Activated CD4-positive, alpha-beta T cell treated with anti-CD3 and anti-CD28 coated beads, Interleukin-2, amount 50 U/mL, for 16 hours (primary cell): ENCODE measurements at places on chromosomes 4 and X.

- no peak for DNase-seq
Observed at GRCh38 chrX:140715787-140716186, 6.2 kb downstream of the LINC00632 start.

DNA sequence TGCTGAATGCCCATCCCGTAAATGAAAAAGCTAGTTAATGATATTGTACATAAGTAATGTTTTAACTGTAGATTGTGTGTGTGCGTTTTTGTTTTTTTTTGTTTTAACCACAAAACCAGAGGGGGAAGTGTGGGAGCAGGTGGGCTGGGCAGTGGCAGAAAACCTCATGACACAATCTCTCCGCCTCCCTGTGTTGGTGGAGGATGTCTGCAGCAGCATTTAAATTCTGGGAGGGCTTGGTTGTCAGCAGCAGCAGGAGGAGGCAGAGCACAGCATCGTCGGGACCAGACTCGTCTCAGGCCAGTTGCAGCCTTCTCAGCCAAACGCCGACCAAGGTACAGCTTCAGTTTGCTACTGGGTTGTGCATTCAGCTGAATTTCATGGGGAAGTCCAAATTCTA is at the start of gene SPP1:
SPP1 (plus strand) TSS at position 249 of the 400 bp plus-strand sequence. CDS start 1,182 bp downstream, outside the sequence.
- DNase-seq: peak; percentile 12

- DNase-seq: peak; percentile 70
Observed at GRCh38 chr4:107824350-107825071, at the start of gene SGMS2. SGMS2 (plus strand) TSS chr4:107824932; CDS start chr4:107895554, 70,622 bp downstream.

DNA sequence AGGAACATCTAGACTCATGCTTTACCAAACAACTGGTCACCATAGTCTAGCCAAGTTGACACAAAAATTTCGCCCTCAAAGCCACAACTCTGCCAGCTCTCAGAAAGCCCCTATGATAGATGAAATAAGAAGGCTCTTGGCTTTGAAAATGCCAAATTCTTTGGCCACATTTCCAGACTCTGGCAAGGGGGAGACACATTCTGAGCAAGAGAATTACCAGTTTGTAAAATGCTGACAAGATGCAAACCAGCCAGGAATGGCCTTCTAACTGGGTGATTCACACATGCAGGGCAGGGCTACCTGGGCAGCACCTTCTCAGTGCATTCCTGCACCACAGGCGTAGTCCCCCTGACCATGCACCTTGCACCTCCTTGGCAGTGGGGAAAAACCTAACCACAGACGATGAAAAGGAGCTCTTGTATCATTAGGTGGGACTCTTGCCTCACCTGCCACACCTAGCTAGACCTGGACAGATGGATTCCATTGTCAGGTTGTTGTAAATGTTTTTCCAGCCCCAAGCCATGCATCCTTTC is 77.4 kb upstream of the CPEB2 start:
- no peak for DNase-seq

DNA sequence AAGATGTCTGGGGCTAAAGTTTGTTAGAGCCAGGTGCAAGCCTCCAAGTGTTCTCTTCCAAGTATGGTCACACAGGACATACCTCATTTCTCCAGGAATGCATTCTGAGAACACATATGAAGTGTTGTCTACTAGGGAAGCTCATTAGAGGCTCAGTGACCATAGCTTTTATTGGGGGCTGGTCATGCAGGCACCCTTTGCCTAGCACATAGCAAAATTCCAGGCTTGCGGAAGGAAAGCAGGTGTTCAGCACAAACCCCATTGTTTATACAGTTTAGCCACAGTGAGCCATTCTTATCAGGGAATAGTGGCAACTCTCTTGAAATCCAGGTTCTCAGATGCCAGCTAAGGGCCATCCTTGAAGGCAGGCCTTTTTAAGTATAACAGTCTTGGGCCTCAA is 339.4 kb upstream of the ZCCHC13 start:
- DNase-seq: no peak

DNA sequence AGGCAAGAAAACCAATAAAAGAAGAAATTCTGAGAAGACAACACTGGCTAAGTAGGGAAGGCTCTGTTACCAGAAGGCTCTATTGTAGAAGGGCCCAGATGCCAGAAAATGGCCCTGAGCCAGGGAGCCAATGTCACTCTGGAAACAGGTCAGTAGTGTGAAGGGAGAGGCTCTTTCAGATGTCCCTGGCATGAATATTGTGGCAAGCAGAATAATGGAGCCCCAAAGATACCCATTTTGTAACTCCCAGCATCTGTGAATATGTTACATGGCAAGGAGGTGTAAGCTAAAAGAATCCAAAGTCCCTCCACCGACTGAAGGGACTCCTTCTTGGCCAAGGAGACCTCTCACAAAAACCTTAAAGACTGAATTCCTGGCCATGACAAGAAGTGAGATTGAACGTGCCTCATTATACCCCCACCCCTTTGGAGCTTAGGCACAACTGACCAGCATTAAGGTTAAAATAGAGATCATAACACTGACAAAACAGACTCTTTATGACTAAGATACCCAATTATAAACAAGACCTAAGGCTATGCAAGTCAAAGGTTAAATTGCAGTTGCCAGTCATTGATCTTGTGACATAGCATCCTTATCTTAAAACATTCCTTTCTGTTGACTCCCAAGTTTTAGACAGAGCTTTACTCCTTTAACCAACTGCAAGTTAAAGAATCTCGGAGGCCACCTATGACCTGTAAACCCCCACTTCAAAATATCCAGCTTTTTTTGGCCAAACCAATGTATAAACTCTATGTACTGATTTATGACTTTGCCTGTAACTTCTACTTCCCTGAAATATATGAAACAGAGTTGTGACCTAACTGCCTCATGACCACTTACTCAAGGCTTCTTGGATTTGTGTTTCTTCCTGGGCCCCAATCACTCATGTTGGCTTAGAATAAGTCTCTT is 42.2 kb upstream of the SMIM10 start:
- no peak for DNase-seq

DNA sequence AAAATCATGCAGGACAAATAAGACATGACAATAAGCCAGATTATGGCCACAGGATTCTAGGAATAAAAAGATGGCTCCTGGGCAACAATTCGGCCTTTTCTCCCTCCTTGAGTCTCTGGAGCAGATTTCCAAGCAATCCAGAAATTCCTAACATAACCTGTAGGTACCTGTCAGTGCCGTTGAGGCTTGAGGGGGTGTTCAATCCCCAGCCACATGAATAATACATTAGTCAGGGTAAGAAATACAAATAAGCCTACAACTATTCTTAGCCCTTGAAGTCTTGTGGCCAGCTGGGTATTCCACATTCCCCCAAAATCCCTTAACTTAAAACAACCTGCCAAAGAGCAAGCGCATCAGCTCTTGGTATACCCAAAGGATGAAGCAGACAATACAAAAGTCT is 9.7 kb downstream of the CXorf38 start:
- no peak for DNase-seq

DNA sequence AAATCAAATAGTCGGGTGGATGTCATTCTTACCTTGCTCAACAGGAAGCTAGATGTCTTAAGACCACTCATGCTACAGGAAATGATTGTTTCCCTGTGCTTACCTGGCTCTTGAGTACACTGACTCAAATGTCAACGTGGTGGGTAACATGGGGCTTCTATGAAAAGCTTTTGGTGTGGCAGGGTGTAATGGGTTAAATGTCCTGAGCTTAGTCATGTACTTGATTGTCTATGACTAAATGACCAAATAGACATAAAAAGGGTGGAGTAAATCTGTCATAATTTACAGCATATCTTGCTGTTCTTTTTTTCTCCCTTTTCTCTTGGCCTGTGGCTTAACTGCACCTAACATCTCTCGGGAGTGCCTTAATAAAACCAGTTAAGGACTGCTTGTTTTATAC is 44.9 kb downstream of the CCNG2 start:
- DNase-seq: no peak

DNA sequence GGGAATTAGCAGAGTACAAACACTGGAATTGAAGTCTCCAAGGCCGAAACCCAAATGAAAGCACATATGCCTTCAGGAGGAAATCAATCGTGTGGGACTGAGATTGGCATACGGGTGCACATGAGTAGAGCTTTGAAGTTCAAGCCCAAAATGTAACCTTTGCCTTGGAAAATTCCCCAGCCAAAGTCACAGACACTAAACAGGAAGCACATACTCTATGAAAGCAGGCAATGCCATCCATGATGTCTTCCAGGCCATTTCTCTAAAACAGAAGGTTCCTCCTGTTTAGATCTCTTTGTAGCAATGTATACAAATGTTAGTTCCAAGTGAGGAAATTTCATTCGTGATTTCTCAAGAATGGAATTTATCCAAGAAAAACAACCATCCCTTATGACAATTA is 162.5 kb downstream of the COL4A6 start:
- DNase-seq: no peak

- no peak for DNase-seq
Observed at GRCh38 chr4:123478859-123479345, 82.3 kb downstream of the SPRY1 start.

DNA sequence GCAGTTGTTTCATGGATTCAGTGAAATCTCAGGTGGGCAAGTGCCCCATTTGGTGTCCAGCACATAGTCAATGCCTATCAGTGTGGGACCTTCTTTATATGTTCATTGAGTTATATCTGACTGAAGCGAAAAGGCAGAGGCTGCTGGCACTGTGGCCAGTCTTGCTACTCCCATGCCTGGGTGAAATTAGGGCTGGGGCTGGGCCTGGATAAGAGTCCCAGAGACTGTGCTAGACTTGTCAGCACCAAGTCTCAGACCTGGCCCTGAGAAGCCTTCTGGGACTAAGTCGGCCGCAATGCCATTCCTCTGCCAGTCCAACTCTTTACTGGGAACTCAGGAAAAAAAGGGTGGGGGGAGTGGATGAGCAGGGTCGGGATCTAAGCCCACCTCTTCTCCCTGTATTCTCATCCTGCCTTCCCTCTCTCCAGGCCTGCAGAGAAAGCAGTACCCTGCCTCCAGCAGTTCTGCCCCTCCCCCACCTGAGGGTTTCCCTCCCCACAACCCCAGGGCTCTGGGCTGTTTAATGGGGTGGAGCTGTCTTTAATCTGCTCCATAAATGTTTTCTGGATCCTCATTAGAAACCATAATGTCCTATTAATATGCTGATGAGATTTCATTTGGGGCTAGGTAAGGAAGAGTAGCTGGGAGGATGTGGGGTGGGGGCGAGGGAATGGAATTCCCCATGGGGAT is 153.5 kb upstream of the PJA1 start:
- no peak for DNase-seq

GRCh38 chr4:77880784-77881183 is 18.2 kb downstream of the MRPL1 start:
- no peak for DNase-seq

DNA sequence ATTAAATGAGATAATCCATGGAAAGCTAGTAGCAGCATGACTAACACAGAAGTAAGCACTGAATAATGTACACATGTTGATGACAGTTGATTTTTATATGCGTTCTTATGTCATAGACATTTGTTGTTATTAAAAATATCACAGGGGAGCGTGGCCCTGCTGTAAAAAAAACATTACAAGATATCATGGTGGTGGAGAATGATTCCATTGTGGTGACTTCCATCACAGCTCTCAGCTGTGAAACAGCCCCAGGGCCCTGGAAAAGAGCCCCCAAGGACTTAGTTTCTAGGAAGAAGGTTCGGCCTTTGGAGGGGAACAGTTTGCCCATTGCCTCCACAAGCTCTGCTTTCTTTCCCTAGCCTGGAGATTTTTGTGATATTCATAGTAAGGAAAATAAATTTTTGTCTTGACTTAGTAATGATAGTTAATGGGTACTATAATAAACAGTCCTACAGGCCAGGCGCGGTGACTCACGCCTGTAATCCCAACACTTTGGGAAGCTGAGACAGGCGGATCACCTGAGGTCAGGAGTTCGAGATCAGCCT is 49.9 kb downstream of the FAM114A1 start:
- no peak for DNase-seq

- no peak for DNase-seq
Observed at GRCh38 chr4:52861171-52861823, 820 bp upstream of the RASL11B start.

- DNase-seq: no peak
Observed at GRCh38 chr4:185709802-185710486, 102.0 kb downstream of the SORBS2 start.

DNA sequence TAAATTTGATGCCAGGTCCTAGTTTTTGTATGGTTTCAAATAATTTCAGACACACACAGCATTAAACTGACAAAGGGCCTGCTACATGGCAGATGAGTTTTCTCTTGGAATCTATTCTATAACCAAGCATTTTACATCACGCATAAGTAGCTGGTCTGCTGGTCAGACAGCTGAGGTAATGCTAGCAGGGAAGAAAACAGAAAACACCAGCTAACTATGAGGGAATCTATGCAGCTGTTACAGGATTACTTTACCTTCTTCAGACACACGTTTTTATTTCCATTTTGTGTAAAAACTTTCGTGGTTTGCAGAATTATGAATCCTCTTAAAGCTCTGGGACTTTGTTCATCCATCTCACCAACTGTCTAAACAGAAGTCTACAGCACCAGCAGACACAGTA is 42.0 kb downstream of the MFAP3L start:
- no peak for DNase-seq

DNA sequence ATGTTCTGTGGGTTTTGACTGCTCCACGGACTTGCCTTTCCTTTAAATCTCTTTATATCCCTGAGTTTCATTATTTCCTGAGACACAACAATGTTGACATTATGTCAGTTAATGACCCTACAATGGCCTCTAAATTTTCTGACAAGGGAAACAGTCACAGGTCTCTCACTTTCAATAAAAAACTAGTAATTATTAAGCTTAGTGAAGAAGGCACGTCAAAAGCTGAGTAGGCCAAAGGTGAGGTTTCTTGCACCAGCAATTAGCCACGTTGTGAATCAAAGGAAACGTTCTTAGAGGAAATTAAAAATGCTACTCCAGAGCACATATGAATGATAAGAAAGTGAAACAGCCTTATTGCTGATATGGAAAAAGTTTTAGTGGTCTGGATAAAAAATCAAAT is 930.2 kb upstream of the GRID2 start:
- no peak for DNase-seq

- DNase-seq: no peak
Observed at GRCh38 chr4:10196191-10196590, 79.6 kb upstream of the WDR1 start.

GRCh38 chr4:3828546-3828945 is 62.4 kb downstream of the ADRA2C start:
- no peak for DNase-seq

DNA sequence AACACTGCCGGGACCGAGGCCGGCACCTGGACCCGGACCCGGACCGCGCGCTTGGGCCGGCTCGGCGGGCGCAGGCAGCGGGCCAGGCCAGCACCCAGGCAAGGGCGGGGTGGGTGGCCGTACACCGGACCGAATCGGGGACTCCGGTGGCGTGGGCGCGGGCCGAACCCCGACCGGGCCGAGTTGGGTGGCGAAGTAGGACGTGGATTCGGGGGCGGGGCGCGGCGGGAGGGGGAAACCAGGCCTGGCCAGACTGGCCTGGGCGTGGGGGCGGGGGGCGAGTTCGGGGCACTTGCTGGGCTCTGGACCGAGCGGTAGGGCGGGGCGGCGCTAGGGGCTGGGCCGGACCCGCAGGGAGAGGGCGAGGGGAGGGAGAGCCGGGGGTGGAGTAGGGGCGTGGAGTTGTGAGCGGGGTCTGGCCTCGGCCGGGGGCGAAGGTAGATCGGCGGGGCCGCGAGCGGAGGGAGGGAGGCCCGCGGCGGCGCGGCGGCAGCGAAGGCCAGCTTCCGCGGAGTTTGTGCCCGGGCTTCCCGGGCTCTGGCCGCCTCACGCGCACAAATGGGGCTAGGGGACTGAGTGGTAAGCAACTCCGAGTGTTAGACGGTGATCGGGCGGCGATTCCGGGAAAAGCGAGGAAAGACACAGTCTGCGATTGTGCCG is 1.8 kb upstream of the BCORL1 start:
- no peak for DNase-seq
